Suprapubic skin (tissue), 4 donors: ENCODE measurements at places on chromosomes 6 and 20.

DNA sequence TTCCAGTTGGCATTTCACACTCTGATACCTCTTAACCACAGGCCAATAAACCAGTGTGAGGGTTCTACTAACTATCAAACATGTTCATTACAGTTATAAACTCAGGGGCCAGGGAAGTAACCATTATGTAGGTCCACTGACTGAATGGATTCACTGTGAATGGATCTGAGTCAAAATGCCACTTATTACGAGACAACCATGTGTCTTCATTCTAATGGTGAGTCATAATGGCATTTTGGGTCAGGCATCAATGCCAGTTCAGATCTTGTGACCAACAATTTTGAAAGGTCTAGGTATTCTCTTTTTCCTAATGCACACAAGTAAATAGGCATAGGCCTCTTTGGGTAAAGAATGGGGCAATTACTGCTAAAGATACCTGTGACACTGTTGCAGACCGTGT is 112.2 kb upstream of the HEY2 start:
- DNase-seq, result no peak

DNA sequence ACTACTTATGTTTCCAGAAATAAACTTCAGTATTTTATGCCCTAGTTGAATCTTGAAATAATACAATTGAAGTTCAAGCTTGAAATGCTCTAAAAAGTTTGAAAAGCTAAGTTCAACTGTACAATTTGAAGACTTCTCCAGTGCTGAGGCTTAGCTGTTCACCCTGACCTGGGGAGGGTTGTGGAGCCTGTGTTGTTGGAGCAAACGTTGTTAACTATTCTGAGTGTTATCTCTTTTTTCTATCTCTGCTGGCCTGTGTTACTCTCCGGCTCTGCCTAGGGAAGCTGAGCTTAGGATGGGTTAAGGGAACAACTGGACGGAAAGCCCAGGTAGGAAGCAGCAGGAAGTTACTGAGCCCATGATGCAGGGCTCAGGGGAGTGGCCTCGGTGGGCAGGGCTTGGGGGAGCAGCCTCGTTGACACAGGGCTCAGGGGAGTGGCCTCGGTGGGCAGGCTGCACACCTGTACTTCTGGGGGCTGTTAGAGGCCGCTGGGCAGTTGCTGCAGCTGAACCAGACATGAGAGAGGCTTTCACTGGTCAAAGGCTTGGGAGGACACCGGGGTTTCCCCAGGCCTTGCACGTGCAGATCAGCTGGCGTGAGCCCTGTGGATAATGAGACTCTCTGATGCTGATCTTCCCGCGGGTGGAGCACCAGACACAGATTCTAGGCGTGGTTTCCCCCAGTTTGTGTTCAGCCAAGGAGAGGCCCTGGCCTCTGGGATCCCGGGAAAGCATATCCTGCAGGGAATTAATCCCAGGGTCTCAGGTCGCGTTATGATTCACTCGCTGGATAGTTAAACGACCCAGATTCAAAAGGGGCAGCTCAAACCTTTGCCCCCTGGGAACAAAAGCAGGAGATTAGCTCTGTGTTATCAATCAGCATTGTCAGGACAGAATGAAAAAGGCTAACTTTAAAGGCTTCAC is 58.9 kb downstream of the ERMARD start:
- no peak for DNase-seq

DNA sequence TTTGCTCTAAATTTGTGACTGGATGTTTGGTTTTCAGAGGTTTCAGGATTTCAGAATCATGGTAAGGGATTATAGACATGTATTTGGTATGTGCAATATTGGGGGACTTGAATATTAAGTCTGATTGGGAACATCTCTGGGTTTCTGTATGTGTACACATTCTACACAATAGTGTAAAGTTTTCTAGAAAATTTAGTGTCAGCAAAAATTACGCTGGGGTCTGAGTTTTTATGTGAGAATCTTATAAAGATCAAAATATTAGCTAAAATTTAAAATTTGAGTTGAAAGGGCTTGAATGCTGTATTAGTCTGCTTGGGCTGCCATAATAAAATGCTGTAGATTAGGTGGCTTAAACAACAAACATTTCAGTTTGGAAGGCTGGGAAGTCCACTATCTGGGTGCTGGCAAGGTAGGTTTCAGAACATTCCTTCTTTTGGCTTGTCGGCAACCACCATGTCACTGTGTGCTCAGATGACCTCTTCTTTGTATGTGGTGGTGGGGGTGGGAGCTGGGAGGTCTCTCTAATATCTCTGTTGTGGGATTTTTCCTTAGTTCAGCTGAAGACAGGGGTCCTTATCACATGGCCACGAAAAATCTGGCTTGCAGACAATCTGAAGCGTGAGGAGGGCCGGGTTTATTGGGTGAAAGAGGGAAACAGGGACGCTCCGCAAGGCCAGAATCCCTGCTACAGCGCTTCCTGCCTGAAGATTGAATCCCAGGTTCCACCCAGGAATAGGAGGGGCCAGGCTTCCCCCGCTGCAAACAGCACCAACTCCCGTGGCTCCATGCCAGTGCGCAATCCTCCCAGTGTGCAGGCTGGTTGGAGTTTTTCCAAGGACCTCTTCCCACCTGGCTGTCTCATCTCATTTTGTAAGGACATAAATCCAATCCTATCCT is 299.7 kb downstream of the PLCB1 start:
- no peak for DNase-seq

DNA sequence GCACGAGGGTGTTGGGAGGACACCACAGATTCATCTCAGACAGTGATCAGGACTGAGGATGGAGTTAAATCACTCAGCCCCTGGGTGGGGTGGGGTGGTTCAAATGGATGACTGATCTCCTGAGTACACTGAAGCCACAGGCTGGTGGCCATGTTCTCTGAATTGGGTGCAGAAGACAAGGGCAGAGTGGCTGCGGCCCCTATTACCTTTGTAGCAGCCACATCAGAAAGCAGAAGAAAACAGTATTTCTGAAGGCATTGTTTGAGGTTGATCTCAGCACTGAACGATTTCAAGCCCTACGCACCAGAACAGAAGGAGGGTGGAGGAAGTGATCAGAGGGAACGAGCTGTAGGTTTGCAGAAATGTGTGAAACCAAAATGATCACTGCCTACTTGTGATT is 71.6 kb downstream of the SH3BGRL2 start:
- no peak for DNase-seq

DNA sequence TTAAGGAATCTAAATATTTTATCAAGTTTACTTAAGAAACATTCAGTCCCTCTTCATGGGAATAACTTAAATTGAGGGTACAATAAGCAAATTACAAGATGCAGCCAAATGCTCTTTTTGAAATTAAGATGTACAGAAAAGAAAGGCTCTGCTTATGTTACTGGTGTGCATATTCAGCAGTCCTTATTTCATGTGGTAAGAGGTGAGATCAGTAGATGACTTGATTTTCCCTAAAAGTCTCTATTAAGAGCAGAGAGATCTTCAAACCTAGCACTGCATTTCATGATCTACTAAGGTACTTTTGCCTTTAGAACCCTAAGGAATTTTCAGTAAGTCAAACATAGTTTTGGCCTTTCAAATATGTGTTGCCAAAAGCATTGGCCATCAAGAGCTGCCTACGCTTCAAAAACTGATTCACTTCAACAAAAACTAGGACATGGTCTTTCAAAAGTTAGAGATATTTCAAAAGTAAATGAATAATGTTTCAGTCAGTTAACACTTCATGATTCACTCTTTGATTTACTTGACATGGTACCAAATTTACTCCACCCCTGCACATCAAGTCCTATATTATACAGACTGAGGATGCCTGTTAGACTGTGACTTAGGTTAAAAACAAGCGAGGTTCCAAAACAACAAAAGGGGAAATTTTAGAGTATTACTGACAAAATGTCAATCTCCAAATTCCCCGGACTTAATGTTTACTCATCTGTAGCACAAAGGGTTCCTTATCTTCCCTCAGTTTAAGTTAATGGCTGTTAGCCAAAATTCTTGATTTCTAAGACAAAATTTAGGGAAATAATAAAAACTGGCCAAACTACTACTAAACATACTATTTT is 19.2 kb downstream of the C6orf62 start:
- DNase-seq, result no peak

DNA sequence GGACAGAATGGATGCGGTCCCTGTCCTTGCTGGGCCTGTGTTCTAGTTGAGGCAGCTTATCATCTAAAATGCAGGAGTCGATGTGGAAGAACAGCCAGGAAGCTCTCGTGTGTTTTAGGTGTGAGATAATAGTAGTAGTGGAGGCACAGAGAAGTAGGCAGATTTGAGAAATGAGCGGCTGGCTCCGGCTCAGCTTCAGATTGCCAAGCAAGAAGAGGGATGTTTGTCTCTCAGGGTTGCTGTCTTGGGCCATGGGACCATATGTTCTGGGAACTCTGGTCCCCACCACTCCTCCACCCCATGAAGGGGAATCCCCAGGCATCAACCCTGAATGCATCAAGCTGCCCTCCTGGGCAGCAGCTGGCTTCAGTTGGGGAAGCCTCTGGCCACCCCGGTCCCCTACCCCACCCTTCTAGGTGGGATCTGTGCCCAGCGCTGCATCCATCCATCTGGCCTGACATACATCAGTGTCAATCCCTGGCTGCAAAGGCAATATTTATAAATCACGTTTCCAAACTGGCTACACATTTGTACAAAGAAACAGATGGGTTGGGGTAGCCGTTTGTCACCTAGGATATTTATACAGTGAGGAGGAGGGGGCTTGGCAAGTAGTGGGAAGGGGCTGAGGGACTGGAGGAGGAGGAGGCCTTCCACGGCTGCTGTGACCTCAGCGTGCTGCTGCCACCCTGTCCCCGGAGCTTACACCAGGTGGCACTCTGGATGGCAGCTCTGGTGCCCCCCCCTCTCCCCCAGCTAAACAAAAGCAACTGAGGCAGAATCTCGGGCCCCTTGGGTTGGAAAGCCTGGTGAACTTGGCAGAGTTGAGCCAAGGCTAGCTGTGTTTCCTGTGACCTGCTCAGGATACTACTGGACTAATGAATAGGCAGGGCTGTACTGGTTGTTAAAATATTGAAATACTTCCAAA is 64.4 kb downstream of the CD40 start:
- no peak for DNase-seq

DNA sequence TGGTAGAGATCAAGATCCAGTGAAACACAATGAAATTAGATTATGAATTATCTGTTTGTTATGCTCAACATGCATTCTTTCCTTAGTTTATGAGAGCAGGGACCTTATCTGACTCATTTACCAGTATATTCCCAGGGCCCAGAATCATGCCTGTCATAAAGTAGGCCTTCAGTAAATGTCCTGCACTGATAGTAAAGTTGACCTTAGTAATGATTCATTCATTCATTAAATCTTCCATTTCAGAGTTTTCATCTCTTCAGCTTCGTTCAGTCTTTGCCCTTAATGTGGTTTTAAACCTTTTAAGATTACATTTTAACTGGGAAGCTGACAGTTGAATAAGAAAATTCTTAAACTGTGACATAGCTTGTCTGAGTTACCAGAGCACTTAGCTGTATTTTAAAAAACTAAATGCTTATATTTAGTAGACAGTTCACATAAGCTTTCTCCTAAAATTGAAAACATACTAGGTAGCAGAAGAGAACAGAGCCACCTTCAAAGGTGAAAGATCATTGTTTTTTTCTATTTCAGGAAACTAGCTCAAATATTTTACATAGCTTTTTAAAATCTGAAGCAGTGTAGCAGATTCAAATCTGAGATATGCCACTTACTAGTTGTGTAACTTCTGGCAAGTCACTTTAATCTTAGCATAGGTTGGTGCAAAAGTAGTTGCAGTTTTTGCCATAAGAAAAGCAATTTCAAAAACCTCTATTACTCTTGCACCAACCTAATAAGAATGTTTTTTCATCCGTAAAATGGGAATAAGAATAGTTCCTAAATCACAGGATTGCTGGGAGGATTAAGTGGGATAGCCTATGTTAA is 41.4 kb downstream of the MCM8 start:
- DNase-seq, result no peak

- no peak for DNase-seq
Observed at GRCh38 chr6:2471472-2471871, 226.1 kb upstream of the GMDS start.

DNA sequence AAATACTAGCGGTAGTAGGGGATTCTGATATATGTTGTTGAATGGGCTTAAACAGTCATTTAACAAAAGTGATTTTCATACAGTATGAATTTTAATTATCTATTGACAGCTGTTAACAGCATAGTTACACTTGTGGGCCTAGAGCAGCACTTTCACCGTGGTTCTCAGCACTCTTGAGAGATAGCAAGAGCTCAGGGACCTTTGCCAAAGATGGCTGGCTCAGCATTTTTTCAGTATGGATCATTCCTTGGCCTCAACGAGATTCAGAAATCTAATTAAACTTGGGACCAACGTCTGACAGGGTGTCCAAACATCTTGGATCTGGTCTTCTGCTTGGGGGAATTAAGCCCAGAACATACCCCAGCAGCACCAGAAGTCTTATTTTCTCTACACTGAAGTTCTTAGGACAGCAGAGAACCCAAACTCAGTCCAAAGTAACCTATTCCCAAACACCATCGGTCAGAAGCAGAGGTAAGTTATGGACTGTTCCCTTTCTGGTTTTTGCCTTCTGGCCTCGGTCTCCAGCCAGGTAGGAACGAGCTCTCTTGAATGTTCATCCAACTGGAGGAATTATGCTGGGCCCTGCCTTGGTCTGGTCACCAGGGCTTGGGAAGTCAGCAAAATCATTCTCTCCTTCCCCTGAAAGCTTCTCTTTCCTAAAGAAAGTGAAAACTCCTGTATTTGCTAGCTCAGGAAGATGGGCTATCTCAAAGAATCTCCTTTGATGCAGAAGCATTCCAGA is 25.7 kb downstream of the PRPH2 start:
- DNase-seq, result no peak

DNA sequence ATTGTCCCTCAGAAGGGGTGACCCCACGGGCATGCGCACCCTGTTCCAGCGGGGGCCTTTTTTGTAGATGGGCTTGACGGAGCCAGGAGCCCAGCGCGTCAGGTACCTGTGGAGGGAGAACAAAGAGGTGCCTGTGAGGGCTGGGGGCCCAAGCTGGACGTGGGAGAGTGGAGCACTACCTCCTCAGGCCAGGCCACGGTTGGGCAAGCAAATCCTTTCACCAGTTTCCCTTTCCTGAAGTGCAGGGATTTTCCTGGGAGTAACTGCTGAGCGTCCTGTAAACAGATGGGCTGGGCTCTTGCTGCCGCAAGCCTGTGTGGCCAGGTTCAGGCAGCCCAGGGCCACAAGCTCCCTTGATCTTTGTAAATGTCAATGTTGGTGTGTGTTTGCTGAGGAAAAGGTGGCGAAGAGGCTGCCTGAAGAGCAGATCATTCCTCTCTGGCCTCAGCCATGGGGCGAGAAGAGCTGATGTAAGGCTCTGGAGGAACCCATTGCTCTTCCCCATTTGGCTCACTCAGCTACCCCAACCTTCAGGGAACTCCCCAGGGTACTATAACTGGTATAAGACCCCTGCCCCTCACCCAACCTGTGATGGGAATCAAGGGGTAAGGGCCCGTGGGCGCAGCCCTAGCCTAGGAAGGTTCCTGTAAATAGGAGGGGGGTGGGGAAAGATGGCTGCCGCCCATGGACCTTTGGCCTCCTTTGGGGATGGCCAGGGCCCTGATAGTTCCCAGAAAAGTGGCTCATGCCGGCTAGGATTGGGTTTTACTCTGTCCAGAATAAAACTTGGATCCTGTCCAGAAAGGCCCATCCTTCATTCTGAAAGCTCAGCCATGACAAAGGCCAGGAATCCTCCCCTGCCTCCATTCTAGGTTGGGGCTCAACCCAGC is 15.5 kb downstream of the MRPS18A start:
- DNase-seq, result no peak
